Kasumi-1 (cell line): ENCODE measurements at places on chromosomes 7 and 10.
A peak's percentile ranks its signal among the peaks of the same experiment; 100 is the strongest.

DNA sequence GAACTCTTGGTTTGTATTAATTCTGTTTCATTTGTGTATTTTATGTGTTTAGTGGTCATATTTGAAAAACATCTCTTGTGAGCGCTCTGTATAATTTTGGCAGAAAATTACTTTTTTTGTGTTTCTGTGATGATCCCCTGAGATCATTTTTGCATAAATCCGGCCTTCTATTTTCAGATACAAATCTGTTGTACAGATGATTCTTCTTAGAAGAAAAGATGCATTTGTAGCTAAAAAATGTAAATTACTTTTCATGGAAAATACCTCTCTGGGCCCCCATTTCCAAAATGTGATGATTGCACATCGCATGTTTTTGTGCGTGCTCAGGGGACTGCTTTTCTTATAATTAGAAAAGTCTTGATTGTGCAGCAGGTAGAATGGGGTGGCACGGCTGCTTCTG lies 395.4 kb downstream of the LRMDA start:
- DNase-seq = no peak

DNA sequence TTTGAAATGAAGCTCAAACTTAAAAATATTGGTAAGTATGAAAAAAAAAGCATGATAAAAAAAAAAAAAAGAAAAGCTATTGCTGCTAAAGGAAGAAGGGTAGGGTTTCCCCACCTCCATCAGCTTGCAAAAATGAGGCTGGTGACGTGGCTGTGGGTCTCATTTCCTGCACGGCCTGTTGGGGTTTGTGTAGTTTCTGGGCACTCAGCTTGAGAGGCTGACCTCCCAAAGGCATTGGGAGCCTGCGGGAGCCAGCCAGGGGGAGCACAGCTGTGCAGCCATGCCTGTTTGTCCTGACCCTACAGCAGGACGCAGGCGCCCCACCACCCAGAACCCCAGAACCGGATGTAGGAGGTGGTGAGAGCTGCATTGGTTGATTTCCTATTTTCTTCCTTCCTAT lies 48.8 kb upstream of the CARD11 start:
- peak; percentile 58 for DNase-seq

DNA sequence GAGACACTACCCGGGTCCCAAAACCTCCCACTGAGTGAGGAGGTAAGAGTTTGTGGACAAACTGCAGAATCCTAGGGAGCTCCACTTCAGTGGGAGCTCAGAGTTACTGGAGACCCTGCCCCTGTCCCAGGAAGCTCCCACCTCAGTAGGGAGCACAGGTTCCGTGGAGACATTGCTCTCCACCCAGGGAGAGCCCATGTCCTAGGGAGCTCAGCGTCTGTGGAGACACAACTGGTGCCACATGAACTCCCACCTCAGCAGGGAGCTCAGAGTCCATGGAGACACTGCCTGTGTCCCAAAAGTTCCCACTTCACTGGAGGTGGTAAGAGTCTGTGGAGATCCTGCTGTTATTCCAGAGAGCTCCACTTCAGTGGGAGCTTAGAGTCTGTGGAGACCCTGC lies 6.3 kb downstream of the MYO1G start:
- no peak for DNase-seq

GRCh38 chr10:27188897-27189296 lies 33.7 kb downstream of the MASTL start:
- DNase-seq = no peak

DNA sequence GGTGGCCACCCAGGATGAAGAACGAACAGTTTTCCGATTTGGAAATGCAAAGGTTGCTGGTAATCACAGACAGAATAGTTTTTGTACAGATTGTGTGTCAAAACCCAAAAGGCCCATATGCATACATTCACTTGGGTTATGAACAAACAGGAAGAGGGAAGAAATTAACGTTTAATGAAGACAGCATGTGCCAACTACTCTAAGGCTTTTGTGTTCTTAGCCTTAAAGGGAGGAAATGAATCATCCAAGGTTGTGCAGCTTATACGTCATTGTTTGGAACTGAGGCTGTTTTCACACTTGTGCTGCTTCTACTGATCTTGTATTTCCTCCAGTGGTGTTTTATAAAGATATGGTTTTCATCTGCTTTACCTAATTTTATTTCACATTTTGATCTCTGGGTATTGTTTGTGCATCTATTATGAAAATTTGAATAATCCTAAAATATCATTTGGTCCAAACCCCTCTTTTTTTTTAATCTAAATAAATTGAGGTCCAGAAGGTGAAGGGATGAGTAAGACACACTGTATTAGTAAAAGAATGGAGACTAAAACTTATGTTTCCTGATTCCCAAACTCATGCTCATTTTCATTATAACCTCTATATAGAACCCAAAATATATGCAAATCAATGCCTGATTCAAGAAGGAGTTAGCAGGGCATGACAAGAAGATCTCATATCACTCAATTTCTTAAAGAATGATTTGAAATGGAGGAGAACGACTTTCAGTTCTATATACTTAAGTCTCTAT lies 373.1 kb downstream of the THSD7A start:
- DNase-seq = peak; percentile 12

DNA sequence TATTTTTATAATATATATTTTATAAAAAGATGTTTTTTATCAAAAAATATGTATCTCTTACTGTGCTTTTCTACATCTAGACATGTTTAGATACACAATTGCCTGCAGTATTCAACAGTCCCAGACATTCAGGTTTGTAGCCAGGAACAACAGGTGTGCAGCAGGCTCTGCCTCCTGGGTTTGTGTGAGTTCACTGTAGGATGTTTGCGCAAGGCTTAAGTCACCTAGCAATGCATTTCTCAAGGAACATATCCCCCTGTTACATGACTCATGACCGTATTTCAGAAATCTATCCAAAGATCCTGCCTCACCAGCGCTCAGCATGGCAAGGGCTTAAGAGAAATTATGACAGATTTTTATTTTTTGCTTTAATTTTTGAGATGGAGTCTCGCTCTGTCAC lies 41.5 kb downstream of the PITRM1 start:
- DNase-seq = no peak

DNA sequence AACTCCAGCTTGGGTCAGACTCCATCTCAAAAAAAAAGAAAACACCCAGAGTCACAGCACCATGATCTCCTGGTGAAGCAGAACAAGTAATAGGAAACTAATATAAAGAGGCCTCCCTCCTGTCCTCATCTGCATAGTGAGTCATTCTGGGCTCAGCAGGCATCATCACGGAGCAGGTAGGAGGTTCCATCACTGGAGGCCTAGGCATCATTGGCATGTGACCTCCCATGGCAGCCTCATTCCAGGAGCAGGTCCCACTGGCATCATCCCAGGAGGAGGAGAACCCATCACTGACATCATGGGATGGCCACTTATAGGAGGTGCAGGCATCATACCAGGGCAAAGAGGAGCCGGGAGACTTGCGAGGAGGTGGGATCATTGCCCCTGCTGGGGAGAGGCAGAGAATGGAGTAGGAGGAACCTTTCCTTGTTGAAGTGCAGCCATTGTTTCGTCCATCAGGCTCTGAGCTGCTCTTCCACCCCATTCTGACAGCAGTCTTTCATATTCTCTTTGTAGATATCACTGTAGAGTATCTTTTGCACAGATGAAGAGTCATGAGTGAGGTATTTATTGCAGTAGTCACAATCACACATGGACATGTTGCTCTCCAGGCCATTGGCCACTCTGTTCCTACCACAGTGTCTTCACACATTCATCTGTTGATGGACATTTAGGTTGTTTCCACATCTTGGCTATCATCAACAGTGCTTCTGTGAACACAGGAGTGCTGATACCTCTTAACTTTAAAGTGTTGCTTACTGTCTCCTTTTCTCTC lies 73.8 kb downstream of the OSBPL3 start:
- no peak for DNase-seq

- no peak for DNase-seq
Observed at GRCh38 chr7:89857767-89858166, 296.5 kb upstream of the STEAP1 start.
